ENCODE measurements at places on chromosomes 3 and 15.

DNA sequence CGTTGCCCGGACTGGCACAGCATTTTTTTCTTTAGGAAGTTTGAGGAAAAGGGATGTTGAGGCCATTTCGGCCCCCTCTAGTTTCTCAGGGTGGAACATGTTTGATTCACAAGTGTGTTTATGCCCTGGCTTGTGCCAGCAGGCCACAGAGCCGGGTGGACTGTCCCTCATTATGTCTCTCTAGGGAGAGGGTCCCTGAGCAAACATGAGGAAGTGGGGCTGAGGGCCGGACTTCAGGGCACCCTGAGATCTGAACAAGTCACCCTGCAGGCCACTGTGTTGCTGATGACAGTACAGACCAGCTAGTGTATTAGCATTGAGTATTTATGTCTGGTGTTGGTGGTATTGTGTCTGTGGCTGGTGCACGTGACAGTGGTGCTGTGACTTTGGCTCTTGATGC lies 34.9 kb downstream of the RNU5B-1 start:
- no peak for DNase-seq

DNA sequence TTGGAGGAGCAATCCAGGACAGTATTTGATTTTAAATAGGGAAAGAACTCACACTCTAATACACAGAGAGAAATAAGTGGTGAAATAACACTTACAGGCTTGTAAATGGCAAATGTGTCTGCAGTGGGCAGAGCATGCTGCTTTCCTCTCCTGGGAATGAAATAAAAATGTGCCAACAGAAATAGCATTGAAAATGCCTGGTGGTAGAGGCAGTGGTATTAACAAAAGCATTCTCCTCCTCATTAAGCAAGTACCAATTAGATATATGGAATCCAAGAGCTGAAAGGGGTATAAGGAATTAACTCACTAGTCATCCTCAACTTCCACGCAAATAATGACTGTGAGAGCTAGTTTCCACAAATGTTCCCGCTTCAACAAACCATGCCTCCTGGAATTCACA lies 364.1 kb upstream of the KCNMB2 start:
- DNase-seq, result no peak

DNA sequence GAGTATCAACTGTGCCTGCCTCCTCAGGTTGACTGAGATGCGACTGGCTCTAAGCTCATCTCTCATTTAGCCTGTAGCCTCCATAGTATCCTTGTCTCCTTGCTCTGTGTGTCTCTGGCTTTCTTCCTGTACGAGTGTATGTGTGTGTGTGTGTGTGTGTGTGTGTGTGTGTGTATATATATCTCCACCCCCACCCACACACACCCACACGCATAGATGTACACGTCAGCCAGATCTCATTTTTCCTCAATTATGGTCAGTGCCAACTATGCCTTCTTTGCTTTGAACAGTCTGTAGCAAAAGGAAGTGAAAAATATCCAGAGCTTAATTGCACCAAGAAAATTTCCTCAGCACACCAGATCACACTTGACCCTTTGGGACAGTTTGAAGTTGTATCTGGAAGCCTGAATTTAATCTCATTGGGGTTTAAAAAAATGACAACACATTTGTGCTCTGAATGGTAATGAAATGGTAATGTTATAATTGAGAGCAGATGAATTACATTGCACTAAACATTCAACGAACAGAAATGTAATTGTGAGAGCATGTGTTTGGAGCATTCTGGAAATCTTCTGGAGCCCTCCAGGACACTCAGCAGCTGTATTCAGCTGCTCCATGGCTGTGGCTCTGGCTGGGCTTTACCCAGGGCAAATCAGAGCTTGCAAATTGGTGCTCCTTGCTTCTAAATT lies 63.6 kb downstream of the RYR3 start:
- no peak for DNase-seq

GRCh38 chr15:38253351-38253781 lies 730 bp downstream of the SPRED1 start:
- peak; percentile 41 for DNase-seq

DNA sequence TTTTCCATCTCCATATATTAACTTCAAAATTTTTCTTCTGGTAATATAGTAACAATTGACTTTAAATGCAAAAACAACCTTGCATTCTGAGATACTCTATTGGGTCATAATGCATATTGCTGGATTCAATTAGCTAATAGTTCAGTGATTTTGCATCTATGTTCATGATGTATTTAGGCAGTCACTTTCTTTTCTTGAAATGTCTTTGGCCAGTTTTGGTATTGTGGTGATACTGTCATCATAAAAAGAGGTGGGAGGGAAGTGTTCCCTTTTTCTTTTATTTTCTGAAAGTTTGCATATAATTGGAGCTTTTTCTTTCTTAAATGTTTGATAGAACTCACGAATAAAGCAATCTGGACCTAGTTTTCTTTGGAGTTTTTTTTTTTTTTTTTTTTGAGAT lies 67.4 kb upstream of the ZNF148 start:
- no peak for DNase-seq

DNA sequence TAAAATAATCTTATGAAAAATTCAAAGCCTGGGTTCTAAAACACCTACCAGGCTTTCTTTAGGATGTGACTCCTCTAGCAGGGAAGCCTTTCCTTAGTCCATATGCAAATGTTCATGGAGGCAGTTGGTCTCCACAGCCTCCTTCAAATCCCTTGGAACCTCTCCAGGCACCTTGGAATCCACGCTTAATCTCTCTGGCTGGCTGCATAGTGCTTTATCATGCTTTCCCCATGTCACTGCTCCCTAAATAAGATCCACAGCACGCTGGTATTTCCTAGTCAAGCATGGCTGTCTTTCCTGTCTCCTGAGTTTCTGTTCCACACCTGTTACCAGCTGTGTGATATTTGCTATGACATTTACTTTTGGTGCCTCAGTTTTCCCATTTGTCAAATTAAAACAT lies 71.3 kb downstream of the CLSTN2 start:
- no peak for DNase-seq

- no peak for DNase-seq
These were observed 294.0 kb downstream of the SOX2 start for GRCh38 chr3:182005701-182006100.

DNA sequence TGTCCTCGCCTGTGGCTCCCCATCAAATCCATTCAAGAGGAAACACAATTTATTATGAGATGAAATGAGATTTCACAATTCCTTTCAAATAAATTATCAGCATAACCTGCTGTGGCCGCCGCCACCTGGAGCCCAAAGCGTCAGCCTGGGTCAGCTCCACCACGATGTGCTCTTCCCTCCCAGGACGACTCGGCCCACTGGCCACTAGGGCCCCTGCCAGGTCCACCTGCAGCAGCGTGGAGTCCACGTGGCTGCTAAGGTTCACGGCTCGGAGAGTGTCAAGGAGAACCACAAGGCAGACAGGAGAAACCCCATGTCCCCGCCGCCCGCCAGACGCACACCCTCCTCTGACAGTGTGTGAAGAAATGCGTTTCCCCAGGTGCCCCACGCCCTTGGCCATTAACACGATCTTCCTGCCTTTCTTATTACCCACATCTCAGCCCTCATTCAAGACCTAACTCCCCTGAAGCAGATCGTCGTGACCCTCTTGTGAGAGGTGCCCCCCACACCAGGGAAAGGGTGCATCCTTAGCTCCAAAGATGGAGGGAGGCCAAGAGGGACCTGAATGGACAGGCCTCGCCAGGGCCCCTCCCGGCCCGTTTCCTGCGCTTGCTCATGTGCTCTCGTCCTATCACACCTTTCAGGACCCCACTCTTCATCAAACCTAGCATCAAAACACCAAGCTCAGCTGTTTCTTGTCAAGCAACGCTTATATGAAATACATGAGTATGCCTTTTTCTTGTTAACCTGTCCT lies 80.6 kb downstream of the OCA2 start:
- no peak for DNase-seq

GRCh38 chr3:49722896-49723295 lies 855 bp downstream of the GMPPB start:
- no peak for DNase-seq

GRCh38 chr3:12396471-12396870 lies 87.8 kb upstream of the TSEN2 start:
- DNase-seq, result no peak

GRCh38 chr3:124837730-124838186 lies 49.4 kb downstream of the ITGB5 start:
- DNase-seq, result peak; percentile 56

GRCh38 chr3:186949281-186949982 lies 19.1 kb downstream of the ST6GAL1 start:
- DNase-seq, result no peak

DNA sequence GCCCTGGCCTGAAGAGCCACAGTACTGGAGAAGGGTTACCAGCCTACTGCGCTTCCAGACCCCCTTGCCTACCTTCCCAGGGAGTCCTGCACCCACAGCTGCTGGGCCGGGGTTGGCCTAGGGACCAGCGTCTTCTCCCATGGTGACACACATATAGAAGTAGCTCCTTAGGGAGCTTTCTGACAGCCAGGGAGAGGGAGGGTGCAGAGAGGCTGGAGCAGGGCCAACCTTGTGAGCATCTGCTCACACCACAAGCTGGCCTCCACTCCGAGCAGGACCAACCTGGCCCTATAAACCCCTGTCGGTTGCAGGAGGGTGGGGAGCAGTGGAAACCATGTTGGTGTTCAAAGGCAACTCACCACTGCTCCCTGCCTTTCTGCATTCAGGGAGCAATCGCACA lies 35.2 kb downstream of the SRPRB start:
- no peak for DNase-seq

DNA sequence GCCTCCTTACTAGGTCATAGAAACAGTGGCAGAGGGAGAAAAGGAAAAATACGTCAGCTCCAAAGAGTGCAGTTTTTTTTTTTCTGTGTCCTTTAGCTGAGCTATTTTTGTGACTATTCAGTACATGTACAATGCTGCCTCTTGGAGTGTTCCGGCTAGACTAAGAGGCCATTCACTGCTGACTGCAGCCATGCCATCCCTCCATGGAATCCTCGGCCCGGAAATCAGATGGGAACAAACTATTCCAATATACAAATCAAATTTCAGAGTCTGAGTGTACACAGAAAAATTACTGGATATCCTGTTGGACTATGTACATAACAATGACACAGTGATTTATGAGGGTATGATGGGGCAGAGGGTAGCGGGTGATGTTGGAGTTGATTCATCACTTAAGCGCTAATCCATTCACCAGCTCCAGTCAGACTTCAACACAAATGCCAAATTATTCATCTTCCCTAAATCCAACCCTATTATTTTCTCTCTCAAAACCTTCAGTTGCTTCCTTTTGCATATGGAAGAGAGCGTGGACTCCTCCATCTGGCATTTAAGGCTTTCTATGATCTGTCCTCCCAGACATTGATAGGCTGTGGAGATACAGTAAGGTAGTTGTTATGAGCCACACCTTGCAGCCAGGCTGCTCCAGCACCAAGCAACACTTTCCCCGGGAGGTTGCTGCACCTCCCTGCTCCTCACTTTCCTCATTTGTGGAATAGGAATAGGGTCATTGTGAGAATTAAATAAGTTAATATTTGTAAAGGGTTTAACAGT lies 109.1 kb downstream of the LPP start:
- DNase-seq, result peak; percentile 87

DNA sequence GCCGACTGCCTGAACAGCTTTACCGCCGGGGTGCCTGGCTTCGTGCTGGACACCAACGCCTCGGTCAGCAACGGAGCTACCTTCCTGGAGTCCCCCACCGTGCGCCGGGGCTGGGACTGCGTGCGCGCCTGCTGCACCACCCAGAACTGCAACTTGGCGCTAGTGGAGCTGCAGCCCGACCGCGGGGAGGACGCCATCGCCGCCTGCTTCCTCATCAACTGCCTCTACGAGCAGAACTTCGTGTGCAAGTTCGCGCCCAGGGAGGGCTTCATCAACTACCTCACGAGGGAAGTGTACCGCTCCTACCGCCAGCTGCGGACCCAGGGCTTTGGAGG lies 815 bp downstream of the SPINT1 start:
- DNase-seq, result no peak

GRCh38 chr15:78083186-78083585 lies 5.7 kb upstream of the TBC1D2B start:
- no peak for DNase-seq

DNA sequence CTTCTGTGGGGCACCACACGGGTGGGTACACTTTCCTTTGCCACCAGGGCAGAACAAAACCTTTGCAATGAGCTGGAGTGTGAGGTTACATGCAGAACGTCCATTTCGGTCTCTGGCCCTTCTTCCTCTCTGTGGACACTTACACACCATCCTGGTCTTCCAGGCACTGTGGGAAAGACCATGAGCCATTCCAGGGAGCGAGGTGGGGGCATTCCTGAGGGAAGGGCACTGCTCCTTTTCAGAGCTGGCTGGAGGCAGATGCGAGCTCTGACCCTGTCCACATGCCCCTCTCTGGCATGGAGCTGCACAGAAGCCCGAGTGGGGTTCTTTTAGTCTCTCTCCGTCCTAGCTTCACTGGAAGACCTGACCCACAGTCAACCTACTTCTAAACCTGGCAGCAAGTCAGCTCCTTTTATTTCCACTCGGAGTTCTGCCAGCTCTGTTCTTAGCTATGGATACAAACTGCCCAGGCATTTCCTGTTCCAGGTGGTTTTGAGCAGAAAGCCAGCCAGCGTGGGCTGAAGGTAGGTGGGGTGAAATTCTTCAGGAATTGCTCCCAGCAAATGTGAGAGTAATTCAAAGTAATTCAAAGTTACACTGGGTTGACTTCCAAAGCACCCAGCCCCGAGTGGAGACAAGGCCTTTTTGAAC lies 281.4 kb downstream of the ADAMTS17 start:
- DNase-seq, result no peak

GRCh38 chr15:64746356-64746755 lies 29.0 kb downstream of the RBPMS2 start:
- no peak for DNase-seq

DNA sequence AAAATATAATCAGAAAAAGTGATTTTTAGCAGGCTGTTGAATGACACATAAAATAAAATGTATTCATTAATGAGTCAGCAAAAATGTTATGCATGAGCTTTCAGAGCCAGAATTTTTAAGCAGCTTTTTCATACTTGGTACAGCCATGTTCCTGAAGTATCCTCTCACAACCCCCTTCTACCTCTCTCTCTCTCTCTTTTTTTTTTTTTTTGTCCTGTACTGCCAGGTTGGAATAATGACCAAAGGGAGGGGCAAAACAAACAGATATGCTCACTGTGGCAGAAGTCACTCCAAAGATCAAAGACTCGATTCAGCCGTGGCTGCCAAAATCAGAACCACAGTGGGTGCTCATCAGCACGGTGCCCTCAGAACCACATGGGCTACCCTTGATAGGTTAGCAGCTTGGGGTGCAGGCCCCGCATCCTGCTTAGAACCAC lies 383.0 kb downstream of the ZBTB20 start:
- no peak for DNase-seq

DNA sequence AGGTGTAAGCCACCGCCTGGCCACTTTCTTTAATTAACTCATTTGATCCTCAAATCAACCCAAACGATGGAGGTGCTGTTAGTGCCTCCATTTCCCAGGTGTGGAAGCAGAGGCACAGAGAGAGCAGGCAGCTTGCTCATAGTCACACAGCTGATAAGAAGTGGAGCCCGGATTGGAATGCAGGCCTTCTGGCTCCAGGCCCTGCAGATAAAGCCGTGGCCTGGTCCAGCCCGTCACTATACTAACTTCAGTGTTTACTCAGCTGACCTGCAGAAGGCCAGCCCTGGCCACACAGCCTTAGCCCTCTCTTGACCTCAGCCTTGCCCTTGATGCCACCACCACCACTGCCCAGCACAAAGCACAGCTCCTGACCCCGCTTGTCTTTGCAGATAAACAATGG lies 116.7 kb downstream of the NUP210 start:
- no peak for DNase-seq
